ENCODE measurements at places on chromosomes 12 and 14. TPM values are rescaled to one million over a fixed set of nuclear protein-coding genes. Genes with fewer than 3 reads are reported as not detected.

Gene MYO1H
- total RNA-seq, result not detected

Gene OTUB2
- 1.5 TPM for total RNA-seq

Gene SLCO1B1
- total RNA-seq, result not detected

Gene CCER1
- total RNA-seq, result not detected

Gene PMCH
- total RNA-seq, result 3.1 TPM

Gene GLTP
- 27.7 TPM for total RNA-seq

Gene LMBR1L
- total RNA-seq, result 50.4 TPM

Gene SERPINA9
- not detected for total RNA-seq

Gene SPTLC2
- total RNA-seq, result 29.9 TPM

Gene RD3L
- not detected for total RNA-seq

Gene ANKS1B
- 2.8 TPM for total RNA-seq

Gene GPR137C
- 0.34 TPM for total RNA-seq

Gene TIMM9
- 66.5 TPM for total RNA-seq

Gene CIDEB
- 18.1 TPM for total RNA-seq

Gene DLGAP5
- total RNA-seq, result 26.4 TPM

Gene TIMELESS
- 45.8 TPM for total RNA-seq

Data from activated T-helper 1 cell treated with anti-CD3 and anti-CD28 coated beads, Interleukin-12 subunit alpha, Interleukin-12 subunit beta, Interleukin-2, Interleukin-4 antibody, amounts not matched to agents 30 ng/mL and 10 ng/mL and 1 ng/mL, durations not matched to agents 14 hours and 24 hours and 36 hours (primary cell).